Fibroblast of lung (primary cell): ENCODE measurements at places on chromosomes 11 and 22. TPM values are rescaled to one million over a fixed set of nuclear protein-coding genes. Genes with fewer than 3 reads are reported as not detected.

Gene SLC22A8
- total RNA-seq: not detected in 2 replicates

Gene SHISAL1
- 2.1 and 3.5 TPM in 2 replicates for total RNA-seq

Gene ZC3H12C
- total RNA-seq: 8.5 and 10.1 TPM in 2 replicates

Gene DRD4
- total RNA-seq: 0.17 TPM in 1 of 2 replicates, not detected in the other

Gene MAJIN
- total RNA-seq: not detected in 2 replicates

Gene MUS81
- total RNA-seq: 38.8 and 56.8 TPM in 2 replicates

Gene KRTAP5-9
- total RNA-seq: not detected in 2 replicates

Gene FADD
- 32.0 and 36.5 TPM in 2 replicates for total RNA-seq

Gene PANX3
- total RNA-seq: not detected in 2 replicates

Gene KCNE3
- total RNA-seq: 6.4 and 10.8 TPM in 2 replicates

Gene RTCB
- 88.7 and 106 TPM in 2 replicates for total RNA-seq

Gene PKDREJ
- under 0.01 TPM in 2 replicates for total RNA-seq

Gene MIAT
- total RNA-seq: 2.1 and 10.2 TPM in 2 replicates
